Stimulated activated naive CD4-positive, alpha-beta T cell treated with Interleukin-2 at 50 U/mL for 16 hours (primary cell): ENCODE measurements at places on chromosomes 7 and 10.

GRCh38 chr10:71972746-71973695, 8.8 kb downstream of the CHST3 start:
- no peak for DNase-seq

DNA sequence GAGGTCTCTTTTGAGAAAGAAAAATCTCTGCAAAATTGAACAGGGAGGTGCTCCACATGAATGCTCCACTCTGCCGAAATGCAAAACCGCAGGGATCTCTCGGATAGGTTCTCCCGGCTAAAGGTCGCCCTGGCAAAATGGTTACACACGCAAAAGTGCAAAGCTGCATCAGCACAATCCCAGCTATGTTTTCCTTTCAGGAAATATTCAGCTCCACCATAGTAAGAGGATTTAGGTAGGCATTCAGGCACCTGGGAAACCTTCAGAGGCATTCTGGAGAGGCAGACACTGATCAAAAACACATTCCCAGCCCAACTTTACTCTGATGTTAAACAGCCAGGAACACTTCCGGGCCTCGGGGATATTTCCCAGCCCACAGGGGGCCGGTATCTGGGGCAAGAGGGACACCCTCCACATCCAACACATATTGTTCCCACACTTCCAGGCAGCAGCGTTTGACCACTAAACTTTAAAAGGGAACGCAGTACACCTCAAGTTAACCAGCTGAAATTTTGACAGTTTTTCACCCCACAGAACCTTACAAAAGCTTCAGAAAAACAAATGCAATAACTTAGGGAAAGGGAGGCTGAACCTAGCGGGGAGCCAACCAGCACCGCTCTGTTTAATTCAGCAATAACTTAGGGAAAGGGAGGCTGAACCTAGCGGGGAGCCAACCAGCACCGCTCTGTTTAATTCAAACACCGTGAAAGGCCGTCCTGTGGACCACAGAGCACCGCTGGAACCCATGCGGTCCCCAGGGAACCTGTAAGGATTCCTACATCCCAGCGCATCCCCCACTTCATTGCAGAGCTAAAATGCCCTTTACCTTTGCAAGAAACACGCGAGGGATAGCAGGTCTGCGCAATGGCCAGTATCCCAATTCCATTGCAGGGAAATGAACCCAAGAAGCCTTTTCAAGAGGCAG, 45.9 kb downstream of the TNS3 start:
- no peak for DNase-seq

DNA sequence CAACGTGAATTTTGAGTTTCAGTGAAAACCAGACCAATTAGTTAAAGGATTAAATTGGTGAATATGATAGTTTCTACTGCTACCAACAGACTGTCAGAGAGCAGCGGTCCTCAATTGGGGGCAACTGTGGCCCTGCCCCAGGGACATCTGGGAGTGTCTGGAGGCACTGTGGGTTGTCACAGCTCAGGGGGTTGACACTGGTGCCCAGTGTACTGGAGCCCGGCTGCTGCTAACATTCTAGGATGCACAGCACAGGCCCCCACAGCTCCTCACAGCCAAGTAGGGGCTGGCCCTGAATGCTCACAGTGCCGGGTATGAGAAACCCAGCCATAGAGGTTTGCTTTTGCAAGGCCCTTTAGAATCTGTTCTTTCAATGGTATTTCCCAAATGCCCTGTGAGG, 84.1 kb upstream of the CXCL12 start:
- no peak for DNase-seq

DNA sequence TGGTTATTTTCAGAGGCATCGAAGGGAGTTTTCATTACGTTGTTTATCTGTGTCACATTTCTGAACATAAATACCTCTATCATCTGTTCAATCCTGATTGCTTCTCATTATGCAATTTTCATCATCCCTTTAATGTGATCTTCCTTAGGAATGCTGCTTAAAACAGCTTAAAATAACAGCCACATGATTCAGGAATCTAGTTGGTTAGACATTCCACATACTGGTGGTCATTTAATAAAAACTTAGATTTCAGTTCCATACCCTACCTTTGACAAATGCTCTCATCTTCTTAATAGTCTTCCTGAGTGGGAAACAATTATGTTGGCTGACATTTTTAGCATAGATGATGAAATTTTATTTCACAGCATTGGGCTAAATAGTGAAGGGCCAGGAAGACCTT, 191.3 kb upstream of the CDCA7L start:
- DNase-seq: no peak

- no peak for DNase-seq
Measured at GRCh38 chr7:135188298-135188984, 17.9 kb upstream of the CYREN start.

DNA sequence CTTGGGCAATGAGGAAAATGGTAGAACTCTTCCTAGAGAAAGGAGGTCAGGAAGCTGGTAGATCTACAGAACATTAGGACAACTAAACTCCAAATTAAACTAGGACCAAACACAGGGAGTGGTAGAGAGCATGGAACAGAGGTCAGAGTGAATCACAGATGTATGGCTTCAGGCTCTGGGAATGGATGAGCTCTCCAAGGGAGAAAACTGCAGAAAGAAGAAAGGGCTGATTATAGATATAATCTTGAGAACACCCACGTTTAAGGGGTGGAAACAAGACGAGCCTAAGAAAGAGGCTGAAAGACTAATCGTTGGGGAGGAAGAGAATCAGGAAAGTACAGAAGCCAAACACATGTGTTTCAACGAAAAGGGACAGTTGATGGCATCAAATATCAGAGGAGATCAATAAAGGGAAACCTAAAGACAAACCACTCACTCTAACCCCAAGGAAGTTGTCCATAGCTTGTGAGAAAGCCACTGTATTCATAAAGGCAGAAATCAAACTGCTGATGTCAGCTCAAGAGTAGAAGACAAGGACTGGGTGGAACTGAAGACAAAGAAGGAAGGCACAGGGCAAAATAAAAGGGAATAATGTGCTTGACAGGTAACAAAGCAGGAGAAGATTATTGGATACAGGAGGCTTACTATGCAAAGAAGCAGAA, 41.4 kb downstream of the NUDCD3 start:
- DNase-seq: no peak

GRCh38 chr10:68223535-68224165, 8.3 kb downstream of the ATOH7 start:
- DNase-seq: no peak

DNA sequence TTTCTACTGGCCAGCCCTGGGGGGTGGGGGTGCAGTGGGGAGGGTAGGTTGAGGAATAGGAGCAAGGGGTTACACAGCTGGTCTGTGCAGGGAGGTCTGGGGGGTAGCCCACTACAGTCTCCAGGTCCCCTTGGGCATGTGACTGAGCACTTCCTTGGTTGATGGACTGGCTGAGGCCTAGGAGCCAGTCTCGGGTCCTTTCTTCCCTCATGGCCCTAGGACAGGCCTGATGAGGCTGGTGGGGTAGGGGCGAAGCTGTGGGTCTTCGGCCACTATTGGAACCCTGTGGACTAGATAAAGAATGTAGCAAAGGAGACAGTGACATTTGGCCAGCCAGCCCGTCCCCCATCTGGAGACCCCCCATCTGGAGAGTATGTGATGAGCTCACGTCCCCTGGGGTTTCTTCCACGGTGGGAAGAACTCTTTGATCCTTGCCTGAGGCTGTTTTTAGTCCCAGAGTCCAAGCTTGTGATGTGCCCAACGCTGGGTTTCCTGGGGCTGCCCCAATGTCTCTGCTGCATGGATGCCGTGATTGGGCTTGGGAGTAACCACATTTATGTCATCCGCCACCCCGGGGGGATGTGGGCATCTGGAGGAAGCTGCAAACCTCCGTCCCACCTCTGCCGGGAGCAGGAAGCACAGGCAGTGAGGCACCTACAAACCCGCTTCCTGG, 20.7 kb downstream of the FAM241B start:
- no peak for DNase-seq

GRCh38 chr7:12066521-12066920, 144.6 kb upstream of the TMEM106B start:
- no peak for DNase-seq

- no peak for DNase-seq
Measured at GRCh38 chr10:525565-526315, 163.7 kb downstream of the DIP2C start.

DNA sequence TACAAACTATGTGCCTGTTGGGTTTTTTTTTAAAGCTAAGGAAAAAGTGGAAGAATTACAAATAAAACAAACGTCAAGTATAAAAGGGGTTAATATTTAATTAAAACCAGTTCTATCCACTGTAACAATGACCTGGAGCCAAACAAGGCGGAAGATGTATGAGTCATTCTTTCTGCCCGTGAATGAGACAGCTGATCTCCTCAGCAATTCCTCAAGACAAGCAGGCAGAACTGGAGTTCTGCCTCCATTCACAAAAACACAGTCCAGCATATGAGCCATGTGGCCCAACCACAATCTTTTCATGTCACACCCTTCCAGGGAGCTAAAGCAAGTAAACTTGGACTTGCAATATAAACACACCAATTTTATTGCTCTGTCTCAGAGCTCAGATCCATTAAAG, 8.4 kb downstream of the ETV1 start:
- no peak for DNase-seq

GRCh38 chr7:102182016-102182415, 104.7 kb upstream of the SH2B2 start:
- no peak for DNase-seq

GRCh38 chr10:109277456-109277855, 645.9 kb downstream of the XPNPEP1 start:
- DNase-seq: no peak

GRCh38 chr7:2163600-2164555, 68.9 kb downstream of the MAD1L1 start:
- DNase-seq: no peak

DNA sequence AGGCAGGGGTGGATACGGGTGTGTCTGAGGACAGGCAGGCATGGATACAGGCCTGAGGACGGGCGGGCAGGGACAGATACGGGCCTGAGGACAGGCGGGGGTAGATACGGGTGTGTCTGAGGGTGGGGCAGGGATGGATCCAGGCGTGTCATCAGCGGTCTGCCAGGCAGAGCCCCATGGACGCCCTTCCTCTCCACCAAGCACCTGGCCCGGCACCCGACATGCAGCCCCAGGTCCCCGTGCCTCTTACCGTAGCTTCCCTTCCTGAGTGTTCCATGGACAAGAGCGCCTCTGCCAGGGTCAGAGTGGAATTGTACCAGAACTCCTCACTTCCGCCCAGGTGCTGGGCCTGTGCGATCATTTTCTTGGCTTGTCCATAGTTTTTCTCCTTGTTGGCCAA, 74.6 kb upstream of the NKX6-2 start:
- DNase-seq: no peak

DNA sequence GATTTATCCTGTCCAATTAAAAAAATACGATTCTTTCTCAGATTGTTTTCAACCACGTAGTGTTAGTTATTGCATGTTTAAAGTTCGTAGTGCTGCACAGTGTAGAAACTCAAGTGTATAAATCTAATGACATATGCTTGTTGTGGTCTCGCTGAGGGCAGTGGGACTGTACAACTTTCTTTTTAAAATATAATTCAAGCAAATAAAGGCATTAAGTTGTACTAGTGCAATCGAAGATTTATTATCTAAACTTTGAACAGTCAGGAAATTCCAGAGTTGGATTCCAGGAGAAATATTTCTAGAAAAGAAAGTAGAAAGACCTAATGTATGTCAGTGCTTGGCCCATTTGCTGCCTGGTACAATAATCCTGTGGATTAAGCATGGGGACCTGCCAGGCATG, 124.1 kb upstream of the HPS1 start:
- DNase-seq: no peak

DNA sequence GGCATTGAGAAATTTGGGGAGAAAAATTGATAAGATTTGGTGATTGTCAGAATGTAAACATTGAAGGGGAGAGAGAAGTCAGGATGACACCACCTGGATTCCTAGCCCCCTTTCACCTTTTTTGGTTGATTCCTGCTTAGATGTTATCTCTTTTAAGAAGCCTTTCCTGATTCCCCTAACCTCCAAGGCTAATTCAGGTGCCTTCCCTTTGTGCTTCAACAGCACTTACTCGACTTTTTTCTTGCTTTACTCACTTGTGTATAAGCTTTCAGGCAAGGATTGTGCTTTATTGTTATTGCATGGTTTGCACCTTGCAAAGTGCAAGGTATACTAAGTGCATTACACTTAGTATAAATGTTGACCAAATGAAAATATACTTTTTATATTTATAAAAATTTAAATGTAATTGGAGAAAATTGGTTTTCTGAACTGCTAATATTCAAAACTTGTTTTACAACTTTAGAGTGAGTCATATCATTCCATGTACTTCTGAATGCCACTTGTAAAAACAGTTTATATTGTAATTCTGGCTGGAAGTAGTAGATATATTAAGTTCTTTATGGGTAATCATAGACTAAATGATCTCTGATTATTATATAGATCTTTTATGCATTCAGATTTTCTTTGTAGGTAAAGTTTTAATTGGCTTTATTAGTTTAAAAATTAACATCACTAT, 13.2 kb downstream of the SHOC2 start:
- no peak for DNase-seq

GRCh38 chr10:13352519-13352918, 4.4 kb upstream of the SEPHS1 start:
- no peak for DNase-seq

GRCh38 chr7:137801003-137801402, 45.8 kb downstream of the DGKI start:
- DNase-seq: no peak

- no peak for DNase-seq
Measured at GRCh38 chr10:74189999-74190421, 39.0 kb downstream of the ADK start.

DNA sequence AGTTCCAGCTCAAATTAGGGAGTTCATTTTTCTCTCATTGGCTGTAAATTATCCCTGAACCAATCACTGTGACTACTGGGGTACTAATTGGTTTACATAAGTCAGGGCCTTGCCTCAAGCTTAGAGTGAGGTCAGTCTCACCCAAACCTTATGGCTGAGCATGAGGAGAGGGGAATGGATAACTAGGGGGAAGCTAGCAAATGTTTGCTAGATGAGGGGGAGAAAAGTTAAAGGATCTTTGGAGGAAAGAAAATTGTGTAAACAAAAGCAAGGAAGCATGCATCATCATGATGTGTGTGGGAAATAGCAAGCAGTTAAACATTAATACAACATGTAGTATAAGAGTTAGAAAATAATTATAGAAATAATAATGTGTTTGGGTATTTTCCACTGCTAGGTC, 121.9 kb downstream of the BBS9 start:
- no peak for DNase-seq

DNA sequence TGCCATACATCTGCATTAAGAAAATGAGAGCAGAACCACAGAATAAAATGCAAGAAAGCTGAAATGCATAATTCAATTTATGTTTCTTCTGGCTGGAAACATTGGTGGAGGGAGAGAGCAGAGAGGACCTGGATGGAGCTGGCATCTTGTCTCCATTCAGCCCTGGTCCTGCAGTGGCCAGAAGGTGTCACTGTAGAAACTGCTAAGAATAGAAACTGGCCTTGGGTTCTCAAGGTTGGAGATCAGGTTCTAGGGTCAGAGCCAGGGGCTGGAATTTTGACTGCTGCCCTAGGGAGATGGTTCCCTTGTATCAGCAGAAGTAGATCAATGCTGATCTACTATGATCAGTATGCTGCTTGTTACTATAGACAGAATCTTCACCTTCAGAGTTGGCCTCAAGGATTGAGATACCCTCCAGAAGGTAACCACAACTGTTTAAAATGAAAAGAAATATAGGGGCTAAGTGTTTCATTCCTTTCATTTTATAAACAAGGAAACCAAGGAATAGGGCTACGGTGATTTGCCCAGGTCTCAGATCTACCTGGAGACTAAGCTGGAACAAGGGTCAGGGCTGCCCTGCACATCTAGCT, 13.1 kb downstream of the TAS2R41 start:
- no peak for DNase-seq

- DNase-seq: no peak
Measured at GRCh38 chr7:68432585-68432984, 1165.7 kb upstream of the AUTS2 start.
